ENCODE measurements at places on chromosomes 1 and 21.

DNA sequence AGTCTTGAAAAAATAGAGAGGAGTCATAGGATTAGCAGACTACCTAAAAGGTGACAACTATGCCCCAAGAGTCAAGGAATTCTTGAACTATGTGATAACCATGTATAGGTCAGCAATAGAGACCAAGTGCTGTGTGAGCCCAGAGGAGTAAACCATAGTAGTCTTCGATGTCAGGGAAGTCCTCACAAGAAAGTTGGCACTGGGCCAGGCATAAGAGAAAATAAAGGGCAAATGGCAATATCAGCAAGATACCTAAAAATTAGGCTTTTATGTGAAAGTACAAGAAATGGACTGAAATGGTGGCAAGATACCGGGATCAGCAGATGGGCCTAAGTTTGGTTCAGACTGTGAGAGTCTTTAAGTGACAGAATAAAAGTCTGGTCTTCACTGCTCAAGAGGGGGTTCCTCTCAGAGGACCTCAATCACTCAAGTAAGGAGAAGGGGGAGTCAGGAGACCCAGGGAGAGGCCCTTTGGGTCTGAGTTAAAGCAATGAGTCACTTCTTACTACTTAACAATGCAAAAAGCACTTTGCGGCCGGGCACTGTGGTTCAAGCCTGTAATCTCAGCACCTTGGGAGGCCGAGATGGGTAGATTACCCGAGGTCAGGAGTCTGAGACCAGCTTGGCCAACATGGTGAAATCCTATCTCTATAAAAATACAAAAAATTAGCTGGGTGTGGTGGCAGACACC, 95.0 kb downstream of the TEX35 start:
- no peak for DNase-seq

DNA sequence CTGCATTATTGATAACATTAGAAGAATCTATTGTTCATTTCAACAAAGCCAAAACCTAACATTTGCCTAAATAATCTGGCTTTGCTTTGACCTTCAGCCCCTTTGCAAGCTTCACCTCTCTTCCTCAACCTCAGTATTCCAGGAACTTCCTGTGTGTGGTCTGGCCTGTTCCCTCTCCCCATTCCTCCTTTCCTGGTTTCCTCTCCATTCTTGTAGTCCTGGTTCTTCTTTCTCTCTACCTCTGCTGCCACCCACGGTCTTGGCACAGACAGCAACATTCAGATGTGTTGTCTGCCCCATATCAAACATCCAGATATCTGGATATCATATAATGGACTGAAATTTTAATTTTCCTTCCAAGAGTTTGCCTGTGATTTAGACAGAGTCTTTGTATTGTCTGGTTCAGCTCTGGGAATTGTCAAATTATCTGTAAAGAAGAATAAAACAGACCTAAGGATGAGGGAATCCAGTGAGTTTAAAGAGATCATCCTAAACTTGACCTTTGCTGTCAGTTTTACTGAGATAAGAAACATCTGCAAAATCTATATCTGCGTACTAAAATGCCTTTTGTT, 148.1 kb upstream of the KCTD3 start:
- DNase-seq = no peak

- DNase-seq = no peak
These were observed 17.6 kb upstream of the CBR3 start for GRCh38 chr21:36117286-36117741.

DNA sequence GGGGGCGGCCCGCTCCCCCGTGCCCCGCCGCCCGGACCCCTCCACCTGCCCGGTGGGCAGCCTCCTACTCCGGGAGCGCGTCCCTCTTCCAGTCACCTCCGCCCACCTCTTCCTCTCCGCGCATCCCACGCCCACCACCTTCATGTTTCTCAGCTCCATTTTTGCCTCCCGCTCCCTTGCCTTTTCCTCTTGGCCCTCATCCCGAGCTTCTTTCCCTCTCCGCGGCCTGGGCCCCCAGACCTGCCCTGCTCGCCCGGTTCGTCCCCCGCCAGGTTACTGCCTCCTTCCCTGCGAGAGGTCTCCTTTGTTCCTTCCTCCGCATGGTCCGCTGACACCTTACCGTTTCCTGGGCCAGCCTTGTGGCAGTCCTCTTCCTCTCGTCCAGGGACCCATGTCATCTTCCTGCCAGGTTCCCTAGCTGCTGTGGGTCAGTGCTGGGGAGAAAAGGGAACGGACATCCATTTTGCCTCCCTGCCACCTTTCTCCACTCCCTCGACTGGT, 563 bp downstream of the QSOX1 start:
- peak; percentile 22 for DNase-seq

DNA sequence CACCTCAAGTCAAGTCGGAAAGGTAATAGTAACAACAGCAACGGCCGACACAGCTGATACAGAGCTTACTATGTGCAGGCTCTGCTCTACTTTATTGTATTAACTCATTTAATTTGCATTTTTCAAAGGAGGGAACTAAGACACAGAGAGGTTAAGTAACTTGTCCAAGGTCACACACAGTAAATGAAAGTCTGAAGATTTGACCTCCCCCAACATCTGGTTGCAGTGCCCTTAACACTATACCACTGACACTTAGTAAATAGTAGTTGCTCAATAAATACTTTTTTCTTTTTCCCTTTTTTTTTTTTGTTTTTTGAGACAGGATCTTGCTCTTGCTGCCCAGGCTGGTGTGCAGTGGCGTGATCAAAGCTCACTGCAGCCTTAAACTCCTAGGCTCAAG, 39.2 kb downstream of the RAP1GAP start:
- no peak for DNase-seq

DNA sequence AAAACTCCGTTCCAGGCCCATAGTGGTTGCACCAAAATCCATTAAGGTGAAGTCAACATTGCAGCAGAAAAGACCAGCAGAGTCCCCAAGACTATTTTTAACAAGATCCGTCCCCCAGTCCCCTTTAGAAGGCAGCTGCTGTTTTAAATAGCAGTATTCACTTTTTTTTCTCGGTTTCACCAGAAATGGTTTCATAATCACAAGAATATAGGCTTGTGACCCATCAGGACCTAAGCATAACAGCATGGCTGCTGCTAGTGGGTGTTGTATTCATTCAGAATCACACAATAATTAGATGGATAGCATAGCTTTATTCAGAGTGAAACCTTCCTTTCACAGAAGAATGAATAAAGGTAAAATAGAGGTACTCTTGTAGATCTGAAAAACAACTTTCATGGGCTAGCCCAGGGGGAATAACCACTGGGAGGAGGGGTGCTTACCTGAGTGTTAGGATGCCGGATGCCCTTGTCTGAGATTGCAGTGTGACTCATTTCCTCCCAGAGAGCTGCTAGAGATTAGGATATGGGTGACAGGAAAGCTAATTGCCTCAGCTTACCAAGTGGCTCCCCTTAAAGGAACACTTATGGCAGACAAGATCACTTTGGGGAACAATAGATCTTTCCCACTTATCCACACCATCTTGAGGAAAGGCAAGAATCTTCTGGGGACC, 35.0 kb downstream of the ACKR1 start:
- no peak for DNase-seq

GRCh38 chr1:171637928-171638576, 14.4 kb downstream of the MYOC start:
- no peak for DNase-seq

DNA sequence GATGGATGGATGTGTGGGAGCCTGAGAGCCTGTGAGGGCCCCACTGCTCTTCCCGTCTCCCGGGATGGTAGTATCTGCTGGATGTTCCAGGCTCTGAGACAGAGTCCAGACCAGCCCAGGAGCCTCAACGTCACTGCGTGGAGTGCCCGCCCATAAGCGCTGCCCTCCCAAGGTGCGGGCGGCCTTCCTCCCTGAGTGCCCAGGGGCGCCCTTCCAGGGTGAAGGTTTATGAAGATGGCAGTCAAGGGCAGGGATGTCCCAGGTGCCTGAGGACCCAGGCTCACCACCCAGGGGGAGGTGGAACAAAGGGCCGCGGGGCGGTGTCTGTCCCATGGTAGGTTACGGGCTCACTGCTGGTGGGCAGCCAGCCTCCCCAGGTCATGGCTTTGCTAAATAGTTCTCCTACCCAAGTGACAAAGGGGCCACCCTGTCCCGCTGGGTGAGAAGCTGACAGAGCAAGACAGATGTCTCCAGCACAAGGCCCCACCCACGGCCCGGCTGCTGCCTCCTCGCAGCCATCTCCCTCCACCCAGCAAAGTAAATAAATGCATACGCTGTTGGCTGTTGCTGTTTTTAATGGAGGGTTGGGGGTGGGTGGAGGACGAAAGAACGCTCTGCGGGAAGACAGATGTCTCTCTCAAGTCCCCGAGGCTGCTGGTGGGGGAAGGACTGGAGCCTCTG, 9.0 kb upstream of the GPR153 start:
- no peak for DNase-seq

DNA sequence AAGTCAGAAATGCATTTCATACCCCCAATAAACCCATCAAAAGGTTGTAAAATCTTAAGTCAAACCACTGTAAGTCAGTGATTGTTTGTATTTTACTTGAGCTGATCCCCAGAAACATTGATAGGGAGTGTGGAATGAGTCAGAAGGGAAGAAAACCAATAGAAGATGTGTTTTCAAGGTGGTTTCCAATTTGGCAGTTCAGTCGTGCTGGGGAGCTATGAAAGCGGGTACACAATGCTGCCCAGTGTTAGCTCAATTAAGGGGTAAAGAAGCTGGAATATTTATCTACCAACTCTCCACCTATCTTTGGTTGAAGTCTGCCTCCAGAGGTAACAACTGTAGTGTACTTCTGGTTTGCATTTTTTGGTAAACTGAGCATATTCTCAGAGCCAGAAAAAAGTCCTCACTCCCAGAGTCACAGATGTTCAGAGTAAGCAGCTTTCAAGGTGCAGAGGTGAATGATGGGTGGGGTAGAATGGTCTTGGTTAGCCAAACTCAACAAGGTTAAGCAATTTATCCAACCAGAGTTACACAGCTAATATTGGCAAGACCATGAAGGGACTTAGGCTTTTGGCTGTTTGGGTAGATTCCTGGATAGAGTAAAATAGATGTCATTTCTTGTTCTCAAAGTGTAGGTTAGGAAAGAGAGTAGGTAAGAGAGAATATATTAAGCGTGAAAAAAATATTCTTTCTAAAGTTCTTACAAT, 202.9 kb upstream of the ADGRL2 start:
- DNase-seq = no peak

- peak; percentile 64 for DNase-seq
These were observed 28.5 kb upstream of the KCNA2 start for GRCh38 chr1:110634455-110635311.

GRCh38 chr1:208643005-208643597, 398.9 kb upstream of the PLXNA2 start:
- DNase-seq = no peak

GRCh38 chr1:182515556-182515955, 65.6 kb downstream of the RGSL1 start:
- no peak for DNase-seq

GRCh38 chr1:158354255-158354654, 561 bp downstream of the CD1E start:
- DNase-seq = no peak

GRCh38 chr21:28066596-28067387, 925.9 kb downstream of the LTN1 start:
- DNase-seq = no peak

DNA sequence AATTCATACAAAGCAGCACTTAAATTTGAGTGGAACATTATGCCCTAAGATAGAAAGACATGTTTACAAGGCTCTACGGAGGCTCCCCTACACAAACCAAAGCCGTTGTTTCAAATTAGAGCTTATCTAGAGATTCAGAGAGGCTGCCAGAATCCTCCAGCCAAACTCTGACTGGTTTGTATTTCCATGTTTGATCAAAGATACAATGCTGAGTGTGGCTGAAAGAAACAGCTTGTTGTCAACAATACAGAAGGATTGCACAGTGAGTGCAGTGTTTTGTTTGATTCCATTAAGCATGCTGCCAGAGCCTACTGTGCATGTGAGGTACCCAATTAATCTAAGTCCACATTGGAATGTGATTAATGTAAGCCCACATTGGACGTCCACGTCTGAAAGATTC, 402.7 kb downstream of the DISC1 start:
- no peak for DNase-seq

DNA sequence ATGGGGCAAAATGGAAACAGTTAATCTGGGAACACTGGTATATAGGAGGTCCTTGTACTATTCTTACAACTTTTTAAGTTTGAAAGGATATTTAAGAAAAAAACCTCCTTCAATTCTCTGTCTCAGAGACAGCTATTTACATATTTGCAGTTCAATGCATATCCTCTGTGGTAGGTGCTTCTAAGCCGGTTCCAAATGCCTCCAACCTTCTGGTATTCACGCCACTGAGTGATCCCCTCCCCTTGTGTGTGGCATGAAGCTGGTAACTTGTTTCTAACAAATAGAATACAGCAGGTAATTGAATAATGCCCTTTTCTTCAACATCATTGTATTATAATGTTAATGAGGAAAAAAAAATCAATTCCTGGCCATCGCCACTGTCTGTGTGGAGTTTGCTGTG, 91.2 kb downstream of the PROX1 start:
- no peak for DNase-seq

DNA sequence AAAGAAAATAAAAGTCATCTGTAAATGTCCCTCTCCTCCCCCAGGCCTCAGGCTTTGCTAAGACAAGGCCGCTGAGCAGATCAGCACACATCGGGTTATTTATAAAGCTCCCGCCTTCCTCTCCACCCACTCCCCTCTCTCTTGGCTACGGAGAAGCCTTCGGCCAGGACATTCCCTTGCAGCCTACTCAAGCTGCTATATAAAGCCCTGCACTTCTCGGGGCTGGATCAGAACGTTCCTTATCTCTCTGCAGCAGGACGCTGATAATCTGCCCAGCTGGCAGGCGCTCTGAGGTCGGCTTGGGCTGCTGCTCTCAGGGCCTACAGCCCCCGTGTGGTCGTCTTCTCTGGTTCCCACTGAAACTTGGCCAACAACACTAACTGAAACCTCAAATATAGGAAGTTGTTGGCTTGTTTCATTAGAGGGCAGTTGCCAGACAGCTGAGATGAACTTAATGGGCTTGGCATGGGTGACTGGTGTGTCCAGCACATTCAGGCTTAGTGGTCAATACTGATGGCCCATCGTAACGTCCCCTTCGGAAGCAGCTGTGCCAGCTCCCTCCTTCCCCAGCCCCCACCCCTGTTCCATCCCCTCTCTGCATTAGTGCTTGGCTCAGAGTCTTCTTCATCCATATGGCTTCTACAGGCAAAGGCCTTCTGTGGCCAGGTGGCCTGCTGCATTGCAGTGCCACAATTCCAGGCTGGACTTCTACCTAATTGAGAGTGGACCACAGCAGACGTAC, 64.6 kb downstream of the IER5 start:
- no peak for DNase-seq

DNA sequence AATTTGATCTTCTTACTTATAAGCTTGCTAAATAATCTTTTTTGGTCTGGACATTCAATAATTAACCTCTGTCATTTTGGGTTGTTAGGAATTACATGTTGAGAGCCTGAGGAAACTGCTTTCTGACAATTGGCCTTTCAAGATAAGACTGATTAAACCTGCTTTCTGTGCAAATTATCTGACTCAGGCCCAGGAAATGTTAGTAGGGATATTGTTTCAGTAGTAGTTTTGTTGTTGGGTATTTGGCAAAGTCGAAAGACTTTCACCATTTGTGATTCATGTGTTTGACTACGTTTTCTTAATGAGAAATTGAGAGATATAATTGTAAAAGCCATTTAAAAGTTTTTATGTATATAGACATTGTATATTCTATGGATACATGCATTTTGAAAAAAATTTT, 81.1 kb upstream of the GPR88 start:
- DNase-seq = no peak

- DNase-seq = no peak
These were observed 28.8 kb downstream of the SERBP1 start for GRCh38 chr1:67401443-67401842.
